ENCODE measurements at places on chromosomes 13 and 19.

DNA sequence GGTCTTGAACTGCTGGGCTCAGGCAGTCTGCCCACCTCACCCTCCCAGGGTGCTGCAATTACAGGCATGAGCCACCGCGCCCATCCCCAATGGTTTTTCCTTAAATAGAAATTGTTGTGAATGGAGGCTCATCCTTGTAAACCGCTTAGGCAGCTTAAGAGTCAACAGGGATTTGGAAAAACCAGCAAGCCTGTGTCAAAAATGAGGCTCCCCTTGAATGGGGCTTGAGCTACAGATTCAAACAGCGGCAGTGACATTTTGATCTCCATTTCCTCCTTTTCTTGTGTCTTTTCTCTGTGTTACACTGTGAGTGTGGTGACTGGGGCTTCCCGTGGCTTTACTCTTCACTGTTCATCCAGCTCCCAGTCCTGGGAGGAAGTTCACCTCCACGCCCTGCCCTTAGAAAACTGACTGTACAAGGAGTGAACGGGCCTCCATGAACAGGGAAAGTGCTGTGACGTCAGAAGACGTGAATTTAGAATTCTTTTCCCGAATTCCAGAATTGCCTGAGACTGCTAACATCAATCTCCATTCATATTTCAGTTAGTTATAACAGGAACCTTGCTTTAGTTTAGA is 15.3 kb upstream of the RAB8A start:
- DNase-seq: no peak

- no peak for DNase-seq
Observed at GRCh38 chr19:23774106-23774505, 15.4 kb upstream of the ZNF681 start.

DNA sequence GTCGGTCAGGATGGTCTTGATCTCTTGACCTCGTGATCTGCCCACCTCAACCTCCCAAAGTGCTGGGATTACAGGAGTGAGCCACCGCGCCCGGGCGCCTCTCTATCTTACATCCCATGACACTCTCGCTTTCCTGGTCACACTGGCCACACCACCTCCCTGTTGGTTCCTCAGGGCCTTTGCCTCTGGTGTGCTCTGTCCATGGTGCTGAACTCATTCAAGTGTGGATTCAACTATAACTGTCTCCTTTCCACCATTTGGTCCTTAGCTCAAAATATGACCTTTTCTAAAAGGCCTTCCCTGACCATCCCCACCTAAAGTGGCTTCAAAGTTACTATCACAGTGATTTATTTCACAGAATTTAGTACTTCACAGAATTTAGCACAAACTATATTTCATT is 3.7 kb upstream of the SMIM17 start:
- no peak for DNase-seq

DNA sequence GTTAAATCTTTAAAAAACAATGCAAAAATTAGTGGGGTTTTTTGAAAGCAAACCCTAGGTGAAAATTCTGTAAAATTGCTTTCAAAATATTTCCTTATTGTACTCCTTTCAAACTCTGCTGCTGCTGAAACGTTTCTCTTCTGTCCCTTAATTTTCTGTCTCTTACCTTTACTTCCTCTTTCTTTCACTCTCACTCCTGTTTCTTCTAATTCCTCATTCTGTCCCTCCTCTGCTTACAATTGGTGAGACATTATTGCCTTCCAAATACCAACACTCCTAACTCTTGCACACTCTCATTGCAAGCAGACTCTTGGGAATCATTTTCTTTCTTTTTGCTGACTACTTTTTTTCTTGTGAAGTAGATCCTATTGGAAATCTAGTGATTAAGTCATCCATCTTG is 685.6 kb upstream of the SLITRK1 start:
- DNase-seq: no peak

DNA sequence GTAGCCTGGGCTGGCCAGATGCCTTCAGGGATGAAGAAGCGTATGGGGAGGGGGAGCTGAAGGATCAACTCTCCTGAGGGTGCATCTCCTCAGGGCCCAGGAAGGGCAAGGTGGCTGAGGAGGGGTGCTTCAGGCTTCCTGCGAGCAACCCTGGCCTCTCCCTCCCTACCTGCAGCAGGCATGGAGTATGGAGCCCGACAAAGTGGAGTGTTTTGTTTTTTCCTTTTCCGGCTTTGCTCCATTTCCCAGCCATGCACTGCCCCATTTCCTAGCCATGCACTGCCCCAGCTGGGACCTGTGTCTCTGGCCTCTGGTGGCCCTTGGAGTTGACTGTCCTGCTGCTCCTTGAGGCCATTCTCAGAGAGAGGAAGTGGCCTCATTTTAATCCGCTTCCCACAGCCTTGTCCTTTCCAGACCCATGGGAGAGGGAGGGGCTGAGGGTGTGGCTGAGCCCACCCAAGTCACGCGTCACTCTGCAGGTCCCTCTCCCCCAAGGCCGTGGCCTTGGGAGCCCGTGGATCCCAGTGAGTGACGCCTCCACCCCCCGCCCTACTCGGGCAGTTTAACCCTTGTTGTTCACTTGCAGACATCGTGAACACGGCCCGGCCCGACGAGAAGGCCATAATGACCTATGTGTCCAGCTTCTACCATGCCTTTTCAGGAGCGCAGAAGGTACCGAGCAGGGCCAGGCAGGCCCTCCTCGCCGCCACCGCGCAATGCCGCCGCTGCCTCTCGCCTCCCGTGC is 34.4 kb downstream of the CAPN12 start:
- no peak for DNase-seq

GRCh38 chr13:77510156-77510555 is 25.4 kb upstream of the SCEL start:
- DNase-seq: no peak

- DNase-seq: no peak
Observed at GRCh38 chr13:91361755-91362271, 14.3 kb downstream of the MIR17HG start.

GRCh38 chr19:858868-859843 is at the start of gene CFD:
CFD (plus strand) TSS chr19:859664; CDS start chr19:859690, 26 bp downstream.
- DNase-seq: no peak

DNA sequence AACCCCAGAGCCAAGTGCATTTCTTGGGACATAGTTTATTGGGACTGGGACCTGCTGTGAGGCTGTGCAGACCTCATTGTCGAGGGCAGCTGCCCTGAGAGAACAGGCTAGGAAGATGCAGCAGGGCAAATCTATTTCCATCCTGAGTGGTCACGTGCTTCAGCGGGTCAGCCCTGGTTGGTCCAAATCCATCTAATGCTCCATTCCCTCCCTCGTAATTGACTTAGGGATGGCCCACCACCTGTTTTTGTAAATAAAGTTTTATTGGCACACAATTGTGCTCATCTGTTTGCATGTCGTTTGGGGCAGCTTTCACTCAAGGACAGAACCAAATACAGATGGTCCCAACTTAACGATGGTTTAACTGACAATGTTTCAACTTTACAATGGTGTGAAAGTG is 75.5 kb upstream of the ADGRE5 start:
- DNase-seq: no peak

- DNase-seq: no peak
Observed at GRCh38 chr19:4866595-4867424, 657 bp downstream of the PLIN3 start.

GRCh38 chr19:56993851-56994250 is 125.9 kb upstream of the USP29 start:
- no peak for DNase-seq

- no peak for DNase-seq
Observed at GRCh38 chr13:24614306-24615080, 65.7 kb upstream of the ATP12A start.

DNA sequence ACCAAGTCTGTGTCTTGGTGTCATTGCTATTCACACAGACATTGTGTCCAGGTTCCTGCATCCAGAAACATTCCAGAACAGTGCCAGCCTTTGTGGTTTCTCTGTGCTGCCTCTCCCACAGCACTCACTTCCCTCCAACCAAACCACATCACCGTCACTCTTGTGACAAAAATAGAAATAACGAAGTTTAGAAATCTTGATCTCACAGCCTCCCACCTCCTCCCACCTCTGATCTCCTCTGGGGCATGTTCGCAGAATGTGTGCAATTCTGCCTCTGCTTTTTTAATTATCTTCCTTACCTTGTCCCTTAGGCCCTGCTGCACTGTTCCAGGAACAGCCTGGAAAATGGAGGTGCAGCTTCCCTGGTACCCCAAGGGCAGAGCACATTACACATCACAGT is 8.7 kb upstream of the SERPINE3 start:
- no peak for DNase-seq

DNA sequence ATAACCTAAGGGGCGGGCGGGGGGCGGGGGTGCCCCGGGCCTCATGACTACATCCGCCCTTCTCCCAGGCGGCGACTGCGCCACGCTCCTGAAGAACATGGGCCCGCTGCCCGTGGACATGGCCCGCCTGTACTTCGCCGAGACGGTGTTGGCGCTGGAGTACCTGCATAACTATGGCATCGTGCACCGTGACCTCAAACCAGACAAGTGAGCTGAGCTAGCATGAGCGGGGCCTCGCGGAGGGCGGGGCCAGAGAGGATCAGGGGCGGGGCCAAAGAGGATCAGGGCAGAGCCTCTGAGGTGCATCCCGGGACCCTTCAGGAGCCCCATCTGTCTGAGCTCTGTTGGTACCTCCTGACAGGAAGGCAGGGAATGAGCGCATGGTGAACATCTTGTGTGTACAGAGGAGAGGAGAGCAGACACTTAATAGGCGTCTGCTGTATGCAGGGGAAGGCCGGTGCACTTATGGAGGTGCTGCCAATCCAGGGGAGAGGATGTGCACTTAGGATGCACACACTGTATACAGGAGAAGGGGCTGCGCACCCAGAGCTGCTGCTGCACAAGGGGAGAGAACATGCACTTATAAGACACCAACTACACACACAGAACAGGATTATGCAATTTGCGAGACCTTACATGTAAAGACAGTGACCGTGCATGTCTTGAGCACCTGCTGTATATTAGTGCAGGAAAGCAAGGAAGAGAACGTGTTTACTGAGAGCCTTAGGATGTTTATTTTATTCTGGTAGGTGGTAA is 20.9 kb upstream of the PIK3R2 start:
- DNase-seq: no peak

DNA sequence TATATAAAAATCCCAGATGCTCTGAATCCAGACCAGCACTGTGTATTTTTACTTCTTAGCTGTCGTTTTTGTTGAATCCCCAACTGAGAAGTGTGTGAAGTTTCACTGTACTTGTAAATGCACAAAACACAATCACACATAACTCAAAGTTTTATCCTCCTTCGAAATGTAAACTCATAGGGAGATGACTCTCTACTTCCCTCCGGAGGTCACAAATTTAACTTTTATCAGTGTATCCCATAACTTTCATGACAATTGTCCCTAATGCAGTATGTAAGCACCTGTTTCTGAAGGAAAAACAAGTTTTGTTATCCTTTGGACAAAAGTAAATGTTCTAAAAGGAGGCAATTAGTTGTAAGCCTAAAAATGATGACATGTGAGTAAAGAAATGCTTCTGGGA is 665.0 kb upstream of the SLITRK6 start:
- no peak for DNase-seq

- no peak for DNase-seq
Observed at GRCh38 chr13:54536112-54536511, 1507.5 kb downstream of the OLFM4 start.

DNA sequence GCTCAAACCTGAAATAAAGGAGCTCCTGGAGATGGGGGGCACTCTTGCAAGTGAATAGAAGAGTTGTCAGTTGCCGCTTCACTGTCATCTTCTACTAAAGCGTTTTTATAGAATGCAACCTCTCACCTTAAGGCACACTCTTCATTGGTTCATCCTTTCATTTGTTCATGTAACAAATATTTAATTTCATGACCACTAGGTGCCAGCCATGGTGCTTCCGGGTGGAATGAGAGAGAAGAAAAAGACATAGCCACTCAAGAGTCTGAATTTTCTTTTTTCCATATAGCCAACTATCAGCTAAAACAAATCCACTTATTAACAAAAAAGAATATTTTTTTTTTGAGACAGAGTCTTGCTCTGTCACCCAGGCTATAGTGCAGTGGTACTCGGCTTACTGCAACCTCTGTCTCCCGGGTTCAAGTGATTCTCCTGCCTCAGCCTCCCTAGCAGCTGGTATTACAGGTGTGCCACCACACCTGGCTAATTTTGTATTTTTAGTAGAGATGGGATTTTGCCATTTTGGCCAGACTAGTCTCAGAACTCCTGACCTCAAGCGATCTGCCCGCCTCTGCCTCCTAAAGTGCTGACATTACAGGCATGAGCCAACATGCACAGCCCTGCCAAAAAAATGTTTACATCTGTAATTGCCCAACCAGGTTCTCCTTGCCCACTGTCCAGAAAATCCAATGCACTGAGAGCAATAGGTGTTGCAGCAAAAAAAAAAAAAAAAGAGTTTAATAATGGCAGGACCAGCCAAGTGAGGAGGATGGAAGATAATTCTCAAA is 22.1 kb upstream of the SACS start:
- DNase-seq: no peak

DNA sequence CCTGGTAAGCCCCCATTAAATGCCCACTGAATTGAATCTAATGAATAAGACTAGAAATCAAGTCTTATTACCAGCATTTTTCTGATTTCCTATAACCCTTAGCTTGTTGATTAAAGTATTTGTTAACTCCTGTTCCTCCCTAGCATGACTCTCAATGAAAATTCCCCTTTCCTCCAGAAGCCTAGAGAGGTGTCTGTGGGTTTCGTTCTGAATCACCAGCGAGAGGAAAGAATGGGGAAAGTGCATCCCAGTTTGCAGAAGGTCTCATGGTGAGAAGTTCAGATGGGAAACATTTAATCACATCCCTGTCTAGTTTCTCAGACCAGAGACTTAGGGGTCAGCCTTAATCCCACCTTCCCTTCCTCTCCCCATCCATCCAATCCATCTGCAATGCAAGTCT is 26.9 kb downstream of the POU2F2 start:
- no peak for DNase-seq

DNA sequence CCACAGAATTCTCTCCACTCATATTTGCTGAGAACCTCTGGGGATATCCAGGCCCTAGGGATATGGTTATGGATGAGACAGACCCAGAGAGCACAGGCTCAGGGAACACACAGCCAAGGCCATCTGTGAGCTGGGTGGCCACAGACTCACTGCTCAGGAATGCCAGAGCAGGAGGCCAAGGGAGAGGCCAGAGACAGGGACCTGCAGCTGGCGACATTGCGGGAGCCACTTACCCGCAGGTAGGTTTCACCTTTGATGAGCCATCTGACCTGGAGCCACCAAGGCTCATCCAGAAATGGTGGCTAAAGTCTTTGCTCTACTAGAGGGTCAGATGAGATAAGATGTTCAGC is 29.4 kb downstream of the CCNE1 start:
- DNase-seq: no peak

DNA sequence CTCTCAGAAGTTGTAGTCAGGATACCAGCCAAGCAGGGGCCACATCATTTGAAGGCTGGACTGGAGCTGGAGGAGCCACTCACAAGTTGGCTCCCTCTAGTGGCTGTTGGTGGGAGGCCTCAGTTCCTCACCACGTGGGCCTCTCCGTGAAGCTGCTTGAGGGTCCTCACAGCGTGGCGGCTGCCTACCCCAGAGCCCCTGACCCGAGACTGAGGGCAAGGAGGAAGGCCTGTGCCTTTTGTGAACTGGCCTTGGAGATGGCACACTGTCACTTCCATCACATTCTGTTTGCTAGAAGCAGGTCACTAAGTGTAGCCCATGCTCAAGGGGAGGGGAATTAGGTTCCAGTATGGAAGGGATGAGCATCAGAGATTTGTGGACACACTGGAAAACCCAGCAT is 14.6 kb downstream of the GNA11 start:
- peak; percentile 63 for DNase-seq

- DNase-seq: no peak
Observed at GRCh38 chr19:5017235-5017634, 48.3 kb downstream of the KDM4B start.
